Right lung (tissue), 10 donors: ENCODE measurements at places on chromosomes 7 and 10.

- DNase-seq, result no peak
Measured at GRCh38 chr10:61187601-61188000, 243.6 kb upstream of the RHOBTB1 start.

DNA sequence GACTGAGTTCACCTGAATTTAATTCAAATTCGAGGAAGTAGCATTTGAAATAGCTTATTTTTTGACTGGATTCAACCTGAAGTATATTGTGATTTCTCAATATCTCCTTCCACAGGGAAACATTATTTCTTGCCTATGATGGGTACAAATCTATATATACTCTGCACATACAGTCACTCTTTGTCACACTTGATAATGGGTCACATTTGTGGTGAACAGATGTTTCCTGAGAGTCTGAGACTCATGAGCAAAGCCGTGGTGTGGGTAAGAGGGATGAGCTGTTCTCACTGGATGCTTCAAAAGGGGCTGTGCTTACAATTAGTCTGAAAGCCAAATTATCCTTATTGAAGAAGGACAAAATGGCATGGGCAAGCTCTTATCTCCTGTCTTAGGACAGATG, 18.0 kb upstream of the TBXAS1 start:
- DNase-seq, result no peak

DNA sequence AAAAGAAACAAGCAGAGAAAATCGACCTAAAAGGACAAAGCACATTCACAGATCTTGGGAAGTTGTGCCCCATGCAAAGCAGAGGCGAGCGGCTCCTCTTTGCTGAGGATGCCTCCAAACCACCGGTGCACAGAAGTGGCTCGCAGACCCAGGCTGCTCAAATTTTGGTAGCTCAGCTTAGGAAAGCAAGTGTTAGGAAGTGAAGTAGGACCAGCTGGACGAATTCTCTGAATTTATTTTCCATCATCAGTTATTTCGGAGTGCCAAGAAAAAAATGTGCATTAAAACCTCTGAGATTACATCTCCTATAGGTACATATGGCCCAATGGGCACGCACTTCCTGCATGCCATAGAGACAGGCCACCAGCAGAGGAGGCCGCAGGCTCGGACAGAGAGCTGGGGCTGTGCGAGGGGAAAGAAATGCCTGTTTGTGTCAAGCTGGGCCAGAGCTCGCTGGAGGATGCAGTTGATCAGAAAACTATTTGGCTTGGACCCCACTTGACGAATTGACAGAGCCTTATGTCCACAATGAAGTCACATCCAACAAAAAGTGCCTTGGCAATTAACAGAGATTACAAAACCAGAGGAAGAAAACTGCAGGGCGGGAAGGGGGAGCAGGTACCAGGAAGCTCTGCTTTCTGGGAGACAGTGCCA, 122.3 kb upstream of the LYZL2 start:
- peak; percentile 23 for DNase-seq

GRCh38 chr7:96993094-96993865, 12.1 kb upstream of the DLX6 start:
- no peak for DNase-seq

DNA sequence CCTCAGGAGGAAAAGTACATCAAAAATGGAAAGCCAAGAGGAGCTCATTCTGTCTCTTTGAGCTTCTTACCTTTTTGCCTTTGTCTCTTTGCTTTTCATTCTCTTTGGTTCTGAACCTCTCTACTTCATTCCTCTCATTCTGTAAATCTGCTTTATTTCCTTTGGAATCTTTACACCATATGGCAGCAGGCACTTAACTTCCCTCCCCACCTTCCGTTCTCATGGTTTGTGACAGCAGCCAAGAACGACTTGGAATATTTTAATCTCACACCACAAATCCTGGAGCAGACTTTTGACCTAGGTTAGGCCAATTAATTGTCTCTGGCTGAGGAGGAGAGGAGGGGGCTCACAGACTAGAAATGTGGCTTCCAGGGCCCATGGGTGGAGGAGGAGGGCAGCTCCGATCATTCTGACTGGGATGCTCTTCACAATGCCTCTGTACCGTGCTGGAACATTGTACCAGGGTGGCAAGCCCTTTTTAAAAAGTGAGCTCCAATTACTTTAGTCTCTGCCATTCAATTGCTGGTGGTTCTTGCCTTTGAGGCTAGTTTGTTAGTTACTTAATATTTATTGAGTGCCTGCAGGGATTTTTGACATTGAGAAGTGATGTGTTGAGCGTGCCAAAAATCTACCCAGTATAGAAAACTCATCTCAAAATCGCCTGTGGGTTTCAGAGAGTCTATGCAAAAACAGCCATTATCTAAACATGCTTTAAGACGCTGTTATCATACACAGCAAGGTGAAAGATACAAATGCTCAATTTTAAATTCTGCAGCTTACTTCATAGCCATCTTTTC, 386.6 kb downstream of the DPP6 start:
- DNase-seq, result no peak

DNA sequence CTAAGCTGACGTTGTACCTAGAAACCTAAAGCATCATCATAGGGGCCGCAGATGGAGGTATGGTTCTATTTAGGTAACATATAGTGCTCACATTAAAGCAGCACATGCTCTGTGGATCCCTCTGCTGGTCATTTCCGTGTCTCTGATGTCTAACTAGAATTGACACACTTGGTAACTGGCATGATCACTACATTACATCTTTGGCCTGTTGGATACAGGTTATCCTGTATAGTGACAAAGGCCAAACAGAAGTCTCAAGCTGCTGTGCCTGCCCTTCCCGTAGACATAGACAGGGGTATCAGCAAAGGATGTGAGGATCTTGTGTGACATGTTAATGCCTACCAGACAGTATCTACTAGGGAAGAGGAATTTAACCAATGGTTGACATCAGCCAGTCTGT, 51.2 kb downstream of the KIF5B start:
- peak; percentile 8 for DNase-seq

GRCh38 chr7:84484502-84485079, 290.0 kb upstream of the SEMA3A start:
- no peak for DNase-seq

GRCh38 chr7:135197343-135197742, 14.0 kb downstream of the WDR91 start:
- DNase-seq, result no peak

DNA sequence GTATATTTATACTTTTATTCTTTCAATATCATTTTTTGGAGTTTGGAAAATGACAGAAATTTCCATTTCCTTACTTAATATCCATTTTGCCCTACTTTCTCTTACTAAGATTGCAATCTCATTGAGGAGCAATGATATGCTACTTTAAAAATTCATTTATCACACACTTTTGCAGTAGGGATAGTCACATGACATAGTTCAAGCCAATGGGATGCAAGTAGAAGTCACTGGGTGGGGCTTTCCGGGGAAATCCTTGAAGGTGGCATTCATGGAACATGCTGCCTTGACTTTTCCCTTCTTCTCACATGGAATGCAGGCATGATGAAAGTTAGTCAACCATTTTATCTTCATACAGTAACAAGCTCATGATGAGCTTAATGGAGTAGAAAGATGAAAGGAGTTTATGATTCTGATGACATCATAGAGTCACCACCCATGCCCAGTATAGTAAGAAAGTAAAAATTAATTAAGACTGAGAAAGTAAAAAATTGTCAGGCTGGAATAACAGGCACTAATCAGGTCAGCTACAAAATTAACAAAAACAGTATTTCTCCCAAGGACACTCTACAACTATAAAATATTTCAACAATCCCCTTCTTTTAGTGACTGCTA, 33.4 kb downstream of the IQUB start:
- DNase-seq, result no peak
